ENCODE measurements at places on chromosomes 13 and 19.

DNA sequence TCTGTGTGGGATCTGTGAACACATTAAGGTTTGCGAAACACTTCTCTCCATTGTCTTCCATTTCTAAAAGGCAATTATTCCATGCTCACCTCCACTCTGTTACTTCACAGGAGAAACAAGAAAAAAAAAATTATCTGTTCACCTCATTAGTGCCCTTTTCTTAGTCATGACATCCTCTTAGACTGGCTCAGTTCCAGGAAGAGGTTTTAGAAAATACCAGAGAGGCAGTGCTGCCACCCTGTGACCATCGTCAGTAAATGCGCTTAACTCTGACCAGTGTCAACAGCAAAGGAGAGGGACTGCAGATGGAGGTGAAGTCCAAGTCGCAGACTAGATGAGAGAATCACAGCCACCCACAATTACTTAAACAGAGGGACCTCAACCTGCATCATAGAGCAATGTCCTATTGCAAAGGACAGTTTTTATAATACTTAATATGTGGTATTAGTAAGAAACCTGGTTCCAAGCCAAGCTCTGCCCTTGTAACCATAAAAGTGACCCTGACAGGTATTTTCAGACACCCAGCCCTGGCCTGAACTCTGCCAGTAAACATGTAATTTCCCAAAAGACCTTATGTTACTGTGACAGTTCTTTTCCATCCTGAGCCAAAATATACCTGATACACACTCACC, 19.4 kb downstream of the CEACAM21 start:
- DNase-seq: no peak

GRCh38 chr13:37418490-37418889, 180.1 kb downstream of the POSTN start:
- DNase-seq: no peak

DNA sequence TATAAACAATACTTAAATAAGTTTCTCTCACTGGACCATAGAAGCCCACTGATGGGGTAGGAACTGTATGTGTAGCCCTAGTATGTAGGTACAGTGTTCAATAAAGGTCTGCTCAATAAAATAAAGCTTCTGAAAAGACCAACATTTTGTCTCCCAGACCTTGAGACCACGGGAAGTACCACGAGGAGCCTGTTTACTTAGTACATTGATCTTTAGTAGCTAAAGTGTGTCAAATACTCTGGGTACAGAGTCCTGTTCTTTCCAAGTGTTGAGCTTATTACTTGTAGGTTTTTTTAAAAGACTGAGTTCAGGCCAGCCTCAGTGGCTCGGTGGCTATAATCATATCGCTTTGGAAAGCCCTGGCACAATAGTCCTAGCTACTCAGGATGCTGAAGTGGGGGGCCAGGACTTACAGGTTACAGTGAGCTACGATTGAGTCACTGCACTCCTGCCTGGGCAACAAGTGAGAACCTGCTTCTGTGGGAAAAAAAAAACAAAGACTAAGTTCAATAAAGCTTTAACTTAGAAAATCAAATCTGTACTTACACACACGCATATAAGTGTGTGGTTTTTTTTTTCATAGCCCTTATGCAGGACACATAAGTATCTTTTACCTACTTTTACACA, 3.4 kb downstream of the MTRF1 start:
- no peak for DNase-seq

DNA sequence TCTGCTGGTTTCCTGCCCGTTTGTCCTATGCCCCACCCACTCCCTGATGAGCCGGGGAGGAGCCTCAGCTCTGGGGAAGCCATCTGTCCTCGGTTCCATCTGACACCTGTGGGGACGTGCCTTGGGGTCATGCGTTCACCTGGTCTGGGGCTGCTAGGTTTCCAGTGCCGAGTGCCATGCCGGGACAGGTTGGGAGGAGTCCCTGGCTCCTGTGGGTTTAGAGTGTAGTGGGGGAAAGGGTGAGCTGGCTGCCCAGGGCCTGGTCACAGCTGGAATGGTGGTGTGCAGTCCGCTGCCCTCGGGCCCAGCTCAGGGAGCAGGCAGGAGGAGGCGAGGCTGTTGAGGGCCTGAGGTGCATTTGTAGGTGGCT, 2.5 kb downstream of the KDM4B start:
- no peak for DNase-seq

- no peak for DNase-seq
These were observed 298.6 kb downstream of the ZNF536 start for GRCh38 chr19:30670562-30671366.

- DNase-seq: no peak
These were observed 13.9 kb upstream of the HS6ST3 start for GRCh38 chr13:96075953-96076543.

DNA sequence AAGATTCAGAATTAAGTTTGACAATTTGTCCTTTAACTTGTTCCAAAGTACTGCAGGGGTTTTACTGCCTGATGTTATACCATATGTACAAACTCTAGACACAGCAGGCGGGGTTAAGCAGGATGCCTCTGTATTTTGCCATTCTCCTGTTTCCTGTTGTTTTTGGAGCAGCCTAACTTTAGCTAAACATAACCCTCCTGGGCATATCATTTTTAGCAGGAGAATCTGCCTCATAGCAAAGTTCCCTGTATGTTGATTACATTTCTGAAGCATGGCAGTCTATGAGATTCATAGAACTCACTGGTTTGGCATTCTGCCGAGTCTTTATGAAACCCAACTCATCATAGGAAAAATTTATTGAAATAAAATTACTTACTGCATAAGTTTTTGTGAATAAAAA, 5.2 kb downstream of the LHFPL6 start:
- no peak for DNase-seq

DNA sequence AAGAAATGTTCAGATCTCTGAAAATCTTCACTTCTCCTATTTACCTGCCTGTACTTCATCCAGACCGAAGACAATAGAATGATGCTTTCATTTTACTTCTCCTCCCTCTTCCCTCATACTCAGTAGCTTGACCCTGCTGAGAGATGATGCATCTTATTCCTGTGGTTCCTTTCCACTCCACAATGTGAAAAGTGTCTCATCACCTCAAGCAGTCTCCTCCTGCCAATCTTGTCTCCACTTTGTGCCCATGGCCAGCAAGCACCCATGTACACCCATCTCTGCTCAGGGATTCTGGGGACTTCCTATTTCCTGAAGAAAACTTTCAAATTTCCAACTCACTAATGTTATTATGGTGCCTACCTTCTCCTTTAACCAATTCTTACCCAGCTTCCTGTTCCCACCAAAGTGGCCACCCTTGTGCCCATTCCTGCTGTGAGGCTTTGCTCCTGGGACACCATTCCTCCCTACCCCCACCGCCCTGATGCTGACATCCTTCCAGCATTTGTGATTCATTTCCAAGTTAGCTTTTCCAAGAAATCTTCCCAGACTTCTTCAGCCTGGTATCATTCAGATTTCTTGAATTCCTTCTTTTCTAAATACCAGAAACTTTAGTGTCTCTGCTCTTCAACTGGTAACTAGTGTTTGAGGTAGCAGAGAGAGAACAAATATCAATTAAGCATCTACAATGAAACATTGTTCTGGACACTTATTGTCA, 212.5 kb downstream of the POSTN start:
- no peak for DNase-seq

DNA sequence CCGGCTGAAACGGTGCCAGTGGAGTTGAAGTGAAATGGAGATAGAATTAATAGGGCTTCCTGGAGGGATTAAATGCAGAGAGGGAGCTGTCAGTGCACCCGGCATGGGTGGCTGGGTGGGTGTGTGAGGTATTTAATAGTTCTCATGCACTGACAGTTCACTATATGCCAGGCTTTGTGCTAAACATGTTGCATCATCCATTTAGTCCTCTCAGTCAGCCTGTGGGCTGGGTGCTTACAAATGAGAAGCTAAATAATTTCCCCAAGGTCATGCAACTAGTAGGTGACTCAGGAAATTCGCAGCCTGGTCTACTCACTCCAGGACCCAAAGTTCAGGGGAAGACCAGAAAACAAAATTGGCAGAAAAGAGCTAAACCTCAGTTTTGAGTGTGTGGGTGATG, 63.5 kb upstream of the SPATA13 start:
- DNase-seq: no peak

DNA sequence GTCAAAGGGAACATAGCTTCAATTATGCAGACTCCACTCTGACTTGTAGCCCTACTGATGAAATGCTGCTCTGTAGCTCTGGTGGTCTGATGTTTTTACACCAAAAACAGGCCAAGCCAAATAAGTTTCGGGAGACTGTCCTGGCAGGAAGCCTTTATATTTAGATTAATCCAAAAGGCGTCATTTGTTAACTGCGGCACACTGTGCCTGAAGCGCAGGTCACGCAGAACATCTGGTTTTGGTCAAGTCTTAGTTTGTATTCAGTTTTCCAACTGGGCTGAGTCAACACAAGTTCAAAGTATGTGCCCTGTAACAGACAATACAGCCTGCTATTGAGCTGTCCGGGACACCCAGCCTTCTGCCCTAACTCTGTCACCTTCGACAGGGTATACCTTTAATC, 154.6 kb upstream of the IPO5 start:
- DNase-seq: no peak

DNA sequence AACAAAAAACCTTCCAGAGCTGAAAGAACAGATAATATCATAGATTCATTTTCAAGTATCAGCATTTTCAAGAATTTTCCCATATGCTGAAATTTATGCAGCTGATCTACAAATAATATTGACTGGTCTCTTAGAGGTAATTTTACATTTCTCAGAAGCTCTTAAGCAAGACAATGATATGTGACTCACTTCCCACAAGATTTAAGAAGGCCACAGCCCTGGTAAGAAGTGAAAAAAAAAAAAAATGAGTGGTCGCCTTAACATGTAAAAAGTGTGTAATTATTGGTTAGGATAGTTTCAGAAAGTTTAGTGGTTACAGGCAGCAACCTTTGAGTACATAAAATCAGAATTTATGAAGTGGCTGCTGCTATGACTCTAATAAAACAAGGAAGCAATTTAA, 54.5 kb downstream of the NUFIP1 start:
- no peak for DNase-seq

GRCh38 chr19:55486043-55486970, 1.3 kb downstream of the NAT14 start:
- no peak for DNase-seq

- DNase-seq: no peak
These were observed 515 bp upstream of the EFNA2 start for GRCh38 chr19:1284979-1285736.

DNA sequence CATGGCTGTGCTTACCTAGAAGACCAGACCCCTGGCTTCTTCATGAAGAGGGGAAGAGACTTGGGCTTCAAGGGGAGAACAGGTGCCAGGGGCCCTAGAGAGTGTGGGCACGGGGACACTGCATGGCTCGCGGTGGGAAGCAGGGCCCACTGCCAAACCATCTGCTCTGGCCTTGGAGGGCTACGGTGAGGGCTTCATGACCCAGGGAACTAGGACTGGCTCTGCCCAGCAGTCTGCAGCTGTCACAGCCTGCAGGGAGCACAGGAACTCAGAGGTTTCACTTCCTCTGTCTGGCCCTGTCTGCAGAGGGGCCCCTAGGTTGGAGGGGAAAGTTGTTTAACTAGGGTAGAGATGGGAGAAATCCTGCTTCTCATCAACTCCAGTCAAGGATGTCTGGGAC, 4.3 kb downstream of the ERCC1 start:
- no peak for DNase-seq

DNA sequence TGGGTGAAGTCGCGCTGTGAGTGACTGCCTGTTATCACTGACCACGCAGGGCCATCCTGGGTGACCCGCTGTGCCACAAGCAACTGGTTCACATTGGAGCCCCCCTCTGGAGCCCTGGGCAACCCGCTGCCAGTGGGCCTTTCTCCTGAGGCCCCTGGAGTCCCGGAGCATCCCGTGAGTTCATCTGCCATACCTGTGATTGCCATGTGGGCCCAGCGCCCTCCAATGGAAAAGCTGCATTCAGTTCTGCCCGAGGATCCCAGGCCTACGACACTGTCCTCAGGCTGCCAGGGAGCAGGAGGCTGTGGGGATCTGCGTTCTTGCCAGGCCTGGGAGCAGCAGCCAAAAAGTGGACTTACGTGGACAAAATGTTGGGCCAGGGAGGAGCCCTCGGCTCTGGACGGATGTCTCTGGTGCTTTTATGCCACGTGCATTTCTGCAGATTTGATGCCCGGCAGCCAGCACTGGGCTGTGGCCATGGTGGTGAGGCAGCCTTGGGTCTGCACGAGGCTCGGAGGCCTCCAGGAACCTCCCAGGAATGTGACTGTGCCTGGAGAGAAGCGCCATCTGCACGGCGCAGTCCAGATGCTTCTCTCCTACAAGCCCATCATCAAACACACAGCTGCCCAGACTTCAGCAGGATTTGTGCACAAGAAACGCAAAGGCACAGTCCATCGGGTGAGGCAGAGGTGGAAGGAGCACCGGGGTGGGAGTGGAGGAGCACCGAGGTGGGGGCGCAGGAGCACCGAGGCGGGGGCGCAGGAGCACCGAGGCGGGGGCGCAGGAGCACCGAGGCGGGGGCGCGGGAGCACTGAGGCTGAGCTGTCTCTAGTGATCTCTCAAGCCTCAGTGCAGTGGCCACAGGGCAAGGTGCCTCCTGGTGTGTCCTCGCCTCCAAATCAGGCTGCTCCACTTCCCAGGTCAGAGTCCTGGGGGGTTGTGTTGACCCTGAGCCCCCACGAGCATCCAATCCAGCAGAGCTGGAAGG, 44.0 kb downstream of the C13orf46 start:
- DNase-seq: no peak

- no peak for DNase-seq
These were observed 12.4 kb downstream of the ZNF552 start for GRCh38 chr19:57802269-57802668.

DNA sequence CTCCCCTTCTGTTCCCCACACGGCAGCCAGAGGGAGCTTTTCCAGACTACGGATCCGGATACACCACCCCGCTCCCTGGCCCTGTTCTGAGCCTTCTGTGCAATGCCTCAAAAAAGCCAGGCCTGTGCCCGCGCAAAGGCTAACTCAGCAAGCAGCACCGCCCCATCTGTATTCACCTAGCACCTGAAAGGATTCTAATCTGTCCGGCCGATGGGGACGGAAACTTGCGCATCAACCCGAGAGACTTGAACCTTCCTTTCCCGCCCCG, 589 bp downstream of the ZBTB45 start:
- DNase-seq: no peak

GRCh38 chr19:38819231-38819920, 6.6 kb upstream of the LGALS4 start:
- DNase-seq: no peak

GRCh38 chr13:42524487-42525034, 49.4 kb upstream of the TNFSF11 start:
- DNase-seq: no peak

GRCh38 chr19:50308991-50309390, 20.2 kb downstream of the KCNC3 start:
- no peak for DNase-seq

GRCh38 chr13:98752467-98753290, at the start of gene SLC15A1:
Gene SLC15A1, minus strand, starts transcription at chr13:98752672. Its CDS starts 74 bp downstream, at chr13:98752598.
- no peak for DNase-seq

- DNase-seq: no peak
These were observed 741 bp downstream of the PLEKHF1 start for GRCh38 chr19:29665826-29666577.

GRCh38 chr13:110471833-110472162, 89.7 kb downstream of the RAB20 start:
- DNase-seq: no peak

DNA sequence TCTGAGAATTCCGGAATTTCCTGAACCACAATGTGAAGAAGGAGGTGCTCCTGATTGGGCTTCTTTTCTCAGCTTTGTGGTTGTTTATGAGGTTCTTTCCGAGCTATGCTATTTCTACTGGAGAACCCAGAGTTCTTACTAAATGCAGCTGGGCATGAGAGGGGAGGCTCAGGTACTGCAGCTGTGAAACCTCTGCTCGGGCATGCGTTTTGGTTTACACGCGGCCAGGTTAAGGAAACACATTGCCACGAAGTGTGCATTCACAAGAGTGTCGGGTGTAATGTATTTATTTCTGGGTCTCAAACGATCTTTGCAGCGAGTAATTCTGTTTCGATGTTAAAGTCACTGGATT, 661 bp upstream of the MIR17HG start:
- DNase-seq: peak; percentile 8

All from NCI-H187 (cell line).